ENCODE measurements at places on chromosomes 12 and 14.

GRCh38 chr14:88750945-88751344 lies 41.8 kb downstream of the EML5 start:
- DNase-seq, result no peak

- no peak for DNase-seq
These were observed 37.9 kb upstream of the DLK1 start for GRCh38 chr14:100688598-100689461.

DNA sequence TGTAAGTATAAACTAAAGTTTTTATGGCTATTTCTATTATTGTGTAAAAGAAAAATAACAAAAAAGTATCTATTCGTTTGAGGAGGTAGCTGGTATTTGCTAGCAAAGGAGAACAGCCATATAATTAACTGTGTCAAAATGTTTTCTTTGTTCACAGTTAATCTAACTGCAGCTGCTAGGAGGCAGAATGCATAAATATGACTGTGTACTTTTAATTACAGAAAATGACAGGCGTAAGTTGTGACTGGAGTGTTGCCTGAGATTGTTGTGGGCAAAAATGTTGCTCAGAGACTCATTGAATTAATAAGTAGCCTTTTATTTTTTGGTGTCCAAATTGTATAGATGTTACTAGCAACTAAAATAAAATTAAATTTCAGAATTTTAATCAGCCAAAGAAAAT lies 33.5 kb downstream of the PTPRO start:
- no peak for DNase-seq

DNA sequence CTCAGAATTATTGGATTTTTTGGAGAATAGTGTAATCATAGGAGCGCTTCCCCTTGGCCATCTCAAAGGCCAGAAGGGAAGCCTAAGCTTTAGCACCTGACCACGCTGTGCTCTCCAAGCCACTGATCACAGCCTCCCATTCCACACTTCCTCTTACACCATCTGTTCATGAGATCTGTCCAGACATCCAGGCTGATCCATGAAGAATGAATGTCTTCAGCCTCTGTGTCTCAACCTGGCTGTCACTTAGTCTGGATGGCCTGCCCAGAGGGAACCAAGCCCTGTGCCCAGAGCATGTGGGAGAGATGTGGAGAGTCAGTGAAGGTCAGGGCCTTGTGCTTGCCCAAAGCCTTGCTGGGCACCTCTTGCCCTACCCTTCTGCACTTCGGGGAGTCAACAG lies 40.5 kb downstream of the TSPAN11 start:
- DNase-seq, result no peak

DNA sequence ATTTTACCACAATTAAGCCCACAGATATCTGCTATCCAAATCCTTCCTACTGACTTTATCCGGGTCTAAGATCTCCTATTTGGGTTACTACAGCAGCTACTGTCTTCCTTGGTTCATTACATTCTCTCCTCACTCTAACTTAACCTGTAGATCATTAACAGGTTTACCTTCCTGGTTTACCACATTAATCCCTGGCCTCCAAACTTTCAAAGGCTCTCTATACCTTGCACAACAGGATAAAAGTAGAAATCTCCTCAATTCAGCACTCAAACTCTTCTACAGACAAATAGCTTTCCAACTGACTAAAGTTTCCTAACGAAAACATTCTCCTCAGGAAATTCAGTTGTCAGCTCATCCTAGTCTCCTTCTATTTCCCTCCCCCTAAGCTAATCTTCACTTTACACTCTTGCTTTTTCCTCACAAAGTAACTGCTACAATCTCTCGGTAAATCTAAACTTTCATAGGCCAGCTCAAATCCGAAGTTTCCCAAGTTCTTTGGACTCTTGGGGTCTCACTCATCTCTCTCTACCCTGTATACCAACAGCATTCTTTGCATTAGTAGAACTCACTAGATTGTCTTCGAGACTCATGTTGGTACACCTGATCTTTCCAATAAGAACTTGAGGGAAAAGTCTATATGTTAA lies 2.7 kb downstream of the BTBD7 start:
- no peak for DNase-seq

DNA sequence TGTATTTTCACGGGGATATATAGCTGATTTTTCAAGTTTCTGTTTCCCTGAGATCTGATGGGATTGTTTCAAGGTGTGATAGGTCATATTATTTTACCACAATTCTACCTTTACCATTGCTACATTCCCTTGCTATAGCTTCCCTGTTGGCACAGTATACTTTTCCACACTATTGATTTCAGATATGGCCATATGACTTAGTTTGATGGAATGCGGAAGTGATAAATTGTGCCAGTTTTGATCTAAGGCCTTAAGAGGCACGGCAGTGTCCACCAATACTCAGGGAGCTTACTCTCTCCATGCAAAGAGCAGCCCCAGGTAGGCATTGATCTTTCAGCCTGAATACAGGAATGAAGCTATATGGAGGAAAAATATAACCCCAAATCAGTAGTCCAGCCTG lies 315.7 kb downstream of the SLC16A7 start:
- no peak for DNase-seq

DNA sequence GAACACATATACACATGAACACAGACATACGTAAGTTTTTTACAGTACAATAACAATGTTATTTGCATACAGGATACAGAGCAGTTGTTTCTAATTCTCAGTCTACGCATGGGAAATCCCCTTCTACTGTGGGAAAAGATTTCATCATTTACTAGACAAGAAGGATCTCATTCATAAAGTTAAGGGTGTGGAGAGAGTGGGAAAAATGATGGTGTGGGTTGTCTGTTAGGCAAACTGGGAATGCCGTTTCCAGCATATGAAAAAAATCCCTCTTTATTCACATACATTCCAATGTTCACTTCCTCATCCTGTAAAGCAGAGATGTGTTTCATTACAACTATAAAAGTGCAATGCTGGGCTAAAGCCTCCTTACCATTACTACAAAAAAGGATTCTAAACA lies 120.9 kb downstream of the SINHCAF start:
- no peak for DNase-seq

GRCh38 chr12:106085213-106085612 lies 53.5 kb downstream of the NUAK1 start:
- DNase-seq, result no peak

DNA sequence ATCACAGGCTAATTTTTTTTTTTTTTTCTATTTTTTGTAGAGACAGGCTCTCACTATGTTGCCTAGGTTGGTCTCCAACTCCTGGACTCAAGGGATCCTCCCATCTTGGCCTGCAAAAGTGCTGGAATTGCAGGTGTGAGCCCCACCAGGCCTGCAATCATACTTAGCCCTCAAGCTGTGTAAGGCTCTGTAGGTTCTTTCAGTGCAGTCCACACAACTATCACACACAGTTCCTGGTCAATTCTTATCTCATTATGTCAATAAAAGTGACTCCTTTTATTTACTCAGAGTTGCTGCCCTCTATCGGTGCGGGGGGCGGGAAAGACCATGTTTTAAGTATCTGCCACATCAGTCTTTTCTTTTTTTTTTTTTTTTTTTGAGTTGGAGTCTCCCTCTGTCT lies 29.0 kb downstream of the SLC2A3 start:
- DNase-seq, result no peak

- no peak for DNase-seq
These were observed 59.8 kb downstream of the CNTN1 start for GRCh38 chr12:40752011-40752410.

DNA sequence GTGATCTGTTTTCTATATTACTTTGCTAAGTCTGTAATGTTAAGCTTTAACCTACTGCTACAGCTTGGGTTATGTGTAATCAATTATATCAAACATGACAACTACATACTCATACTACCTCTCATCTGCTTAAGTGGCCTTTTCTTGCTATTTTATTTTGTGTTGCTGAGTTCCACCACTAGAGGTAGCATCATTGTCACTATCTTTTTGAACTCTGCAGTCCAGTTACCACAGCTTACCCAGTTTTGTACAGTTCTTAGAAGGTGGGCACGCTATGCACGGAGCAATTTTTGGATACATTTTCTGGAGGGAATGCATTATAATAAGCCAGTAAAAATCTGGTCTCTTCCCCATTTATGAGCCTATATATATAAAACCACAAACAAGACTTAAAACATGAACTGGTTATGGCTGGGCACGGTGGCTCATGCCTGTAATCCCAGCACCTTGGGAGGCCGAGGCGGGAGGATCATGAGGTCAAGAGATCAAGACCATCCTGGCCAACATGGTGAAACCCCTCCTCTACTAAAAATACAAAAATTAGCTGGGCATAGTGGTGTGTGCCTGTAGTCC lies 48.5 kb downstream of the SAV1 start:
- no peak for DNase-seq

DNA sequence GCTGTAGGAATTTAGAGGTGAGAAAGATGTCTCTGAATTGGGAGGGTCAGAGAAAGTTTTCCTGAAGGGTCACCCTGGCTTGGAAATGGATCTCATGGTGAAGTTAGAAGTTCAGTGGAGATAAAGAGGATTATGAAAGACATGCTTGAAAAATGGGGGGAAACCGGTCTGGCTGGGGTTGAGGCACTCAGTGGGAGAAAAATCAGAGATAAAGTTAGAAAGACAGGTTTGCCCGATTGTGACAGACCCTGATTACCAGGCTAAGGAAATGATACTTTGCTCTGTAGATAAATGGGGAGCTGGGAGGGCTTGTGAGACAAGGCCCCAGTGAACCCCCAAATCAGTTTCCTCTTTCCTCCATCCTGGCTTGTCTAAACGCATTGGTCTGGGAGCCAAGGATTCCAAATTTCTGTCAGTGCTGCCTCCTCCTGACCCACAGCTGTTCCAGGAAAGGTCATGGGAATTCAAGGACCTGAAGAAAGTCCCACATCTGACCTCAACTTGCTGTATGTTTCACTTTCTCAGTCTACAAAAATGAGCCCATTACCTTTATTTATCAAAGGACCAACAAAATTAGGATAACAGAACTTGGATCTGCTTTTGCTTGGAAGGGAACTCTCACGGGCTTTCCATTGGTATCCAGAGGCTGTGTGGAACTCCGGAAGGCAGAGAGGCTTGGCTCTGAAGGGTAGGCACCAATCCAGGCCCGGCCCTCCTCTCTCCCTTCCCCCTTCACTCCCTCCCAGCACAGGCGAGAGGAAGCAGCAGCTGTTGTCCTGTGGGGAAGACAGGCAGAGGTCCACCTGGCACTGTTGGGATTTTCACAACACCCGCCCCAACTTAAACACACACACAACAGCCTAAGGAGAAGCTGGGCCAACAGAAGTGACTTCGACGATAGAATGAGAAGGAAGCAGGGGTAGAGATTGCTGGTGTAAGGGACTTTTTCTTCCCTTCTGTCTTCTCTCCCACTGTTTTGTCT lies 3.4 kb upstream of the RNASE7 start:
- no peak for DNase-seq

DNA sequence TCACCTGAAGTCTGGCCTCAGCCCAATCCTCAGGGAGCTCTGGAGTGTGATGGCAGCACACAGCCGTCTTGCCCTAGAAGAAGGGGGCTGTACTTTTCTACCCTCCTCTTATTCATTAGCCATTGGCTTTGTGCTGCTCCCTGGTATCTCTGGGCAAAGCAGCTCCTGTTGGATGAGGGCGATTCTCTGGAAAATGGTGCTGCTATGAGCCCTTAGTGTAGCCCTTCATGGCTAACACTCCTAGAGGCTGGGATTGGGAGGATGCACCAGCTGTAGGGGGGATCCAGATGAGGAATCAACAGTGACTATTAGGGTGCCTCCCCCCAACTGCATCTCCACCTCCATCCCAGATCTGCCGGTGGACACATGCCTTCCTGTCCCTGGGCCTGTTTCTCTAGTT lies 32.6 kb downstream of the RPH3A start:
- DNase-seq, result no peak

- peak; percentile 67 for DNase-seq
These were observed 2.2 kb downstream of the BAZ1A start for GRCh38 chr14:34872822-34873588.

- peak; percentile 35 for DNase-seq
These were observed 379.6 kb downstream of the LRIG3 start for GRCh38 chr12:58540480-58541299.

GRCh38 chr12:38160318-38161122 lies 156.1 kb upstream of the ALG10B start:
- DNase-seq, result no peak

DNA sequence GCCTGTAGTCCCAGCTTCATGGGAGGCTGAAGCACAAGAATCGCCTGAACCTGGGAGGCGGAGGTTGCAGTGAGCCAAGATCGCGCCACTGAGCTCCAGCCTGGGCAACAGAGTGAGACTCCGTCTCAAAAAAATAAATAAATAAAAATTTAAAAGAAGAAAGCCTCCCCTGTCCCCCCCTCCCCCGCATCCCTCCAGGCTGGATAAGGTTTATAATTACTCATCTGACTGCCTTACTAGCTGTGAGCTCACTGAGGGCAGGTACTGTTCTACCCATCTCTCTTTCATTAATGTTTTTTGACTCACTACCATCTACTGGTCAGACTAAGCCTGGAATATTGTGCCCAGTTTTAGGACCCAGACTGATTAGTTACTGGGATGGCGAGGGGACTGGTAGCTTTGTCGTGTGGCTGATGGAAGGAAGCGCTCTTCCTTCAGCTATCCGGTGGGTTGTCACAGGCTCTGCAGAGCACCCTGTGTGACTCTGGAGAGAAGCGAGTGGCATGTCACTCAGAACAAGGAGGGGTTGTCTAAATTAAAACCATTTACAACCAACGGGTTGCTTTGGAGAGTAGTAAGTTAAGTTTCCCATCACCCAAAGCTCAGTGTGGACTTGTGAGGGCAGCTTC lies 16.9 kb downstream of the EVL start:
- DNase-seq, result no peak

- DNase-seq, result no peak
These were observed 10.1 kb upstream of the BTG1 start for GRCh38 chr12:92155733-92156132.

DNA sequence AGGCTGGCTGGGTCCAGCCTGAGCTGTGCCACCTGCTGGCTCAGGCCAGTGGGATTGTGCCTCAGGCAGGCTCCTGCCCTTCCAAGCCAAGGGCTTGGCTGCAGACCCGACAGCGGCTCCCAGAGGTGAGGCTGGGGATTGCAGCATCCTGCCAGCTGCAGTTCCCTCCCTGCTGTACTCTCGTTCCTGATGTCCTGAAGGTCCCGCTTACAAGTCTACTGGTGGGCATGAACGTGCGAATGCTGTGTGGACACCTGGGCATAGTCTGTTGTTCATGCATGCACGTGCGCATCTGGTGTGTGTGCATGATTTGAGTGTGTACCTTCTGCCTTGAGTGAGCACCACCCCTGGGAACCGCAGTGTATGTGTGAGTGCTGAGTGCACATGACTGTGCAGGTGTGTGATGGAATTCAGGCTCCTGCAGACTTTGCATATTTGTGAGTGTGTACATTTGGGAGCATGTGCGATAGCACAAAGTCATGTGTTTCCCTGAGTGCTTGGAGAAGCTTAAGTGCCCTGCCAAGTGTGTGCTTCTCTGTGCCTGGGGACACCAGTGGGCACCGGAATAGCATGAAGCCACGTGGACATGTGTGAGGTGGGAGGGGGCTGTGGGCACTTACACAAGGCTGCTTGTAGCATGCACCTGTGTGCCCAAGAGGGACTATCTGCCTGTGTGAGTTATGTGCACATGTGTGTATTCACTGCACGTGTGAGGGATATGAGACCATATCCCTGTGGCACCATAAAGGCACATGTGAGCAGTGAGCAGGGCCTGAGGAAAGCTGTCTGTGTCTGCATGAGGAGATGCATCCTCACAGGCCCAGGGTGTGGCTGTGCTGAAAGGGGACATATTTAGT lies 19.3 kb upstream of the KRT7 start:
- no peak for DNase-seq

All from NCI-H187 treated with DMSO at 0.1 percent for 48 hours (cell line).